ENCODE measurements at places on chromosomes 5 and 9.

- DNase-seq = no peak
Measured at GRCh38 chr5:27548484-27548883, 510.1 kb upstream of the CDH9 start.

GRCh38 chr5:17276445-17276844, 59.0 kb downstream of the BASP1 start:
- no peak for DNase-seq

DNA sequence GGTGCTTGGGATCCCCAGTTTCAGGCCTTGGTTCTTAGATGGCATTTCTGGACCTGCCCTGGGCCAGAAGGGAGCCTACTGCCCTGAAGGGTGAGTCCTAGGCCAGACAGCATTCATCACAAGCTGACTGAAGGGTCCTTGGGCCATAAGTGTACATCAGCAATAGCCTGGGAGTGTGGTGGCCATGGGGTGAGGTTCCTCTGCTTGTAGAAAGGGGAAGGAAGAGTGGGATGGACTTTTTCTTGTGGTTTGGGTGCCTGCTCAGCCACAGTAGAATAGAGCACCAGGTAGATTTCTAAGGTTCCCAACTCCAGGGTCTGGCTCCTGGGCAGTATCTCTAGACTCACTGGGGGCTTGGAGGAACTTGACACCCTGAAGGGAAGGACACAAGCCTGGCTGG, 95.2 kb upstream of the PHF24 start:
- DNase-seq = no peak

GRCh38 chr5:167050568-167051401, 1240.7 kb upstream of the WWC1 start:
- no peak for DNase-seq

DNA sequence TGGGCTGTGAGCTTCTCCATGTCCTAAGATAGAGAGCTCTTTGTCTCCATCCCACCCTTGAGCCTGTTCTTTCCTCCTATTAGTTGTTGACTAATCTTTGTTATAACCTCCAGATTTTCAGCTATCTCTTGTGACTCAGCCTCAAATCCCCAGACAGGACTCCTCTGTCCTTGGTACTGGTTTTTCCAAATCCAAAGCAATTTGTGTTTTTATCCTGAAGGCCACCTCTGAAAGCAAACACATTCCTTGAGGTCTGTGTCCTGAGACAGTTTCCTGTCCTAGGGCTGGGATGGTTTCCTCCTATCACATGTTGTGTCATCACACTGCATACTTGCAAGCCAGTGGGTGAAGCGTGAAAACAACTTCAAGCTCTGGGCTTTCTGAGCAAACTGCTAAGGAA, 8.5 kb downstream of the TNC start:
- no peak for DNase-seq

- DNase-seq = no peak
Measured at GRCh38 chr9:121599872-121600585, 51.4 kb upstream of the DAB2IP start.

GRCh38 chr9:90002397-90003271, 397.8 kb downstream of the GADD45G start:
- DNase-seq = no peak

DNA sequence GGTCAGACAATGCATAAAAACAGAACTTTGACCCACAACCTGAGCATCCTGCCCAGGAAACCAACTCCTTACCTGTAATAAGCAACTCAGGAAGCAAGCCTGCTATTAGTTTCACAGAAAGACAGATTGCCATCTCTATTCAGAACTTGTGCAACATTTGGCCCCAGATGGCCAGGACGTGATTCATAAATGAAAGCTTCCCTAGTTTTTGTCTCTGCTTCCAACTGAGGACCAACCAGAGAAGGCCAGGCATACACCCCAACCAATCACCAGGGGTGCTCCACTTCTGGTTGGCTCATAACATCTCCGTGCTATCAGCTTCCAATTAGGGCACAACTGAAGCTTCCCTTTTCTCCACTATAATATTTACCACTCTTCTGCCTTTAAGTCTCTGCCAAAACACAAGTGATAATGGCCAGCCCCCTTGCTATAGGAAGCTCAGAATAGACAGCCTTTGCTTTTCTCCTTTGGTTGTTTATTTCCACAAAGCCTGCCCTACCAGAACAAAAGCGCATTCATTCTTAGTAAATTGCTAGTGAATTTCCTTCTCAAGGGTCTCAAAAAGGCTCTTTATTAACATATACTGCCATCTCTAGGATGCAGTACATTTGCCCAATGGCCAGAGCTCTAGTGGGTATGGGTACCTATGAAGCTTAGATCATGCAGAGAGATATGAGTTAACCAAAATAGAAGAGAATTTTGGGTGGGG, 289.7 kb upstream of the DAP start:
- no peak for DNase-seq

DNA sequence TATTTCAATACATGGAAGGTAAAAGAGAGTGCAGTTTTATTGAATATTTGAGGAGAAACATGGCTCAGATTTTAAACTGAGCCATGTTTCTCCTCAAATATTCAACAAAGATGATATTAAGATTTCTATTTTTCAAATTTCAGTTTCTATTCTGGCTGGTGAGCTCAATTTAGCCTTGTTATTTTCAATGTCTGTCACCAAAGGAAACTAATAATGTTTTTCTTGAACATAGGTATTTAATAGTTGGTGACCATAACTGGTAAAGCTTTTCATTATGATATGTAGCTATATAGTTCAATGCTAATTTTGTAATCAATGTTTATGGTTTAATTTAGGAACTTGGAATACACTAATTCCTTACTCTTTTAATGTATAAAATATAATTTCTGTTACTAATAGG, 177.4 kb downstream of the FER start:
- DNase-seq = no peak

DNA sequence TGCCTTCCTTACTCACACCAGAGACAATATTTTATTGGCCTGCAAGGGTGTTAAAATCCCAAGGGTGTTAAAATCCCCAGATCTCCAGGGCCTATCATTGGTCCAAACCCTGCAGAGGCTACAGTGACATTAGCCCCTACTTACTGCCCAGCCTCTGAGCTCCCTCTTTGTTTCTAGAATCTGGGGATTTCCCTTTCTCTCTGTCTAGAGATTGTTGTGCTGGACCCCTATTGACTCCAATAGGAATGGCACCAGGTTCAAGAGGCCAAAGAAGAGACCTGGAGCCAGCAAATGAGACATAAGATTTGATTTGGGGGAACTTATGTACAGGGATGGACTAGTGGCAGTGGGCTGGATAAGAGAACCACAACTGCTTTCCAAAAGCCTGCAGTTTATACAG, 53.3 kb upstream of the ZBED3 start:
- no peak for DNase-seq

- DNase-seq = no peak
Measured at GRCh38 chr9:121154782-121155181, 46.9 kb downstream of the RAB14 start.

GRCh38 chr9:4741365-4742089, 525 bp upstream of the AK3 start:
- no peak for DNase-seq

DNA sequence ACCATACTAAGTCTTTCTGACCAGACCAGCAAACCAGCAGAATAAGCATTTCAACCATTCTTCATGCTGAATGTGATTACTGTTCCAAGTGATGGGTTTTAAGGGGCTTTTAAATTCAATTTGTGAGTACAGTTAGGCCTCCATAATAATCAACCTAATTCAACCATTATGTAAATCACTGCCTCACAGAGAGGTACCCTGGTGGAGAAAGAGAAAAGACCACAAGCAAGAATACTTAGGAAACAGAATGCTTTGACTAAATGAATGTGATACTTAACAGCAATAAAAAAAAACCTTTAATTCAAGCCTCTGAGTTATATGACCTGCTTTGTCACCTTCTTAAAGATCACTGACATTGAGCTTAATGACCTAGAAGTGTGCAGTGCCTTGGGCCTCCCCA, 162.1 kb downstream of the EPB41L4A start:
- no peak for DNase-seq

GRCh38 chr5:67902497-67902830, 313.1 kb upstream of the PIK3R1 start:
- DNase-seq = no peak

GRCh38 chr5:3194271-3194670, 401.4 kb upstream of the IRX1 start:
- no peak for DNase-seq

DNA sequence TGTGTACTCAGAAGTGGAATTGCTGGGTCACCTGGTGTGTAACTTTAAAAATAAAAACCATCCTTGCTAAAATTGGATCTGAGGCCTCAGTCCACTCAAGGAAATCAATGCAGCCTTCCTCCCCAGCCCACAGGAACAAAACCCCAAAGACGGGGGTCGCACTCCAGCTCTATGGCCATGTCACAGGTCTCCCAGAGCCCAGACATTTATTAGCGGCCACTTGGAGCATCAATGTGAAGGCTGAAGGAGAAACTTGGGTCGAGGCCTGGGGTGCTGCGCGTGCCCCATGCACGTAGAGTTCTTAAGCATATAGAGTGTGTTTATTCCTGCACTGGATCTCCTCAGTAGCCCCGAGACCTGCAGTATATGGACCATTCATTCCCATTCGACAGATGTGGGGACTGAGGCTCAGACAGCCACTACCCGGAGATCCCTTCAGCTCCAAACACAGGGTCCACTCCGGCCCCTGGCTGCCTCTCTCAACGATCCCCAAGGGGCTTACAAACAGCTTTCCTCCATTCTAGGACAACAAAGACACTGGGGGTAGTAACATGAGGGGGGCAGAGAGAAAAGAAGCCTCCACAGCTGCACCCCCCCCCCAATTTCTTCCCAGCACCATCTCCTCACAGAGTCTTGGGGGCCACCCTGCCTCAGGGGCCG, 14.3 kb upstream of the OLFM1 start:
- DNase-seq = peak; percentile 38

DNA sequence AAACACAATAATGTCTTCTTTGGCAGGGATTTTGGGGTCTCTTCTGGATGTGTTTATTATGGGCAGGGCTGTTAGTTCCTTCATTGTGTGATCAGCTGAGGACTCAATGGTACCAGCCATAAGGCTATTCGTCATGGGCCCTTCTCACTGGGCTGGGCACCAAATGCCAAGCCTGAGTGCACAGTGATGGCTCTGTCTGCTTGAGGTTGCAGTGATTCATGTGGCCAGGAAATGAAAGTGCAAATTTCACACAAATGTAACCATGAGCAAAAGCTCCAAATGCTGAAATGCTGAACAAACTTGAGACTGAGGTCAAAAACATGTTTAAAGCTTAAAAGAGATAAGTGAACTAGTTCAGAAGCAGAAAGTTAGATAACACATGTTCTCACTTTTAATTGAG, 191.0 kb downstream of the TARS1 start:
- DNase-seq = no peak

- no peak for DNase-seq
Measured at GRCh38 chr5:155434267-155434666, 420.7 kb downstream of the KIF4B start.

- DNase-seq = no peak
Measured at GRCh38 chr9:4622016-4622415, 40.1 kb upstream of the PLPP6 start.

- no peak for DNase-seq
Measured at GRCh38 chr5:130874861-130875417, 290.1 kb downstream of the HINT1 start.

DNA sequence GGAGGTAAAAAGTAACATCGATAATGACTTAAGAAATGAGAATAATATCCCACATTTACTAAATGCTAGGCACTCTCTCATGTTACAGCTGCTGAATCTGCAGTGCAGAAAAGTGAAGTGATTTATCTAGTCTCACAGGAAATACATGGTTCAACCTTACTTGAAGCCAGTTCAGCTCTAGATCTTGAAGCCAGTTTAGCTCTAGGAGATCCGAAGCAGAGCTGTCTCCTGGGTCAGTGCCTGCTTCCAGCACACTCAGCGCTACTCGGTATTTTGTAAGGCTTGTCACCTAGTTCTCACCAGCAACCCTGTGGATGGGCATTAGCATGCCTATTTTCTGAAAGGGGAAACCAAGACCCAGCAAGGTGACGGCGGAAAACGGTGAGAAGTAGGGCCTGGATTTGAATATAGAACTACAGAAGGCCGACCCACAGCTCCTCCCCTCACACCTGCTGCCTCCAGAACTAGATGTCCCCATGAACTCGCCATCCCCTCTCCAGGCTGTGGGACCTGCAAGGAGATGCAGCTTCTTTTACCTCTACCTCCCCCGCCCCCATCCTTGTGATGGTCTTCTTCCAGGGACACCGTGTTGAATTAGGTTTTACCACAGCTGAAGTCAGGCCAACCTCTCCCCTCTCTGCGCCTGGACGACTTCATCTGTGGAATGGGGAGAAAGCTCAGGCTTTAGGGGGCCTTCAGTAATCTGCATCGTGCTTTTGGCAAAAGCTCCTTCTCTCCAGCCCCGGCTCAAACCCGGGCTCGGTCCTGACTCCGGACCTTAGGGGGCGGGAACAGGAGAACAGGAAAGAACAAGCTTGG, 4.4 kb upstream of the MSX2 start:
- no peak for DNase-seq

GRCh38 chr5:146528236-146528635, 12.2 kb upstream of the GPR151 start:
- DNase-seq = no peak

DNA sequence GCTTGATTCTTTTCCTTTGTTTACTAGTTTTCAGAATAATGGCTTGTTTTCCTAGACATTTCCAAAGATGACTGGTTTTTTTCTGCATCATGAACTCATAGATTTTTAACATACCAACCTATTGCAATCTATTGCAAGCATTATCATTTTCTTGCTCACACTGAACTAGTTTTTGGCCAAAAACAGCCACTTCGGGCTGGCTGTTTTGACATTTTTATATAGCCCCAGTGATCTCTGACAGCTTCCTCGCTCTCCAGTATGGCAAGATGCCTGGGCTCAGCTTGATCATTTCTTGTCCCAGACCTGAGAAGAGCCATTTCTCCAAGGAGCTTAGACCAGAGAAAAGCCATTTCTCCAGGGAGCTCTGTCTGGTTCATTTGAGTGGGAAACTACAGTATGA, 94.3 kb upstream of the MAMDC2 start:
- DNase-seq = no peak

- no peak for DNase-seq
Measured at GRCh38 chr5:175060257-175060656, 335.9 kb downstream of the MSX2 start.

All from activated effector memory CD4-positive, alpha-beta T cell treated with anti-CD3 and anti-CD28 coated beads, Interleukin-2, amount 50 U/mL, for 16 hours (primary cell).